ENCODE measurements at places on chromosomes 7 and 10.

DNA sequence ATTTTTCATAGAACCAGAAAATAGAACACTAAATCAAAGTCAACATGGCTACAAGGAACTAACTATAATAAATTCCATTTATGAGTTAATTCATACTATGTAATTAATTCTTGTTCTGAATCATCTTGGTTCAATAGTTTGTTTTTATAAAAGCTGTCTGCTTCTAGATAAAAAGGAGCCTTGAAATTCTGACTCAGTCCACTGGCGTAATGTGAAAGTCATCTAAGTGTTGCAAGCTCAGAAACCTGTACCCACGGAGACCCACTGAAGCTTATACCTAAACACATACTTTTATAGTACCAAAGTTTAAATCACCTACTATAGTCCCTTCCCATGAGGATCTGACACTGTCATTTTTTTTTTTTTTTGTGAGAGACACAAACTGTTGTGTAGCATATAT is 489.4 kb downstream of the SEMA3D start:
- DNase-seq, result no peak

GRCh38 chr7:149228831-149229471 is 10.5 kb upstream of the ZNF212 start:
- no peak for DNase-seq

DNA sequence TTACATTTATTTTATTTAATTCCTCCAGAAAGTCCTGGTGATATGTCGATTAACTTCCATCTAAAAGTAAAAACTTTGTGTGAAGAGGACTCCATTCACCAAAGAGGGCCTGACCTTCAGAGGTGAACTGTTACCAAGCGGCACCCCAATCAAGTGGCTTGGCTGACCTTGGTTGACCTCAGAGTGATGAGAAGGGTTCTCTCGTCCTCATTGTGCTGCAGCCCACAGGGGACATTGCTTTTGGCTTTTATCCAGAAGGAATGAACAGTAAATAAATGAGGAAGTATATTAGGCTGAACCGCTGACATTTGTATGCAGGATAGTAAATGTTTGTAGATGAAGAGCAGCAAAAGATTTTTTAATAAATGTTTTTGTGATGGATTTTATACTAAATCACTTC is 172.4 kb upstream of the MKI67 start:
- no peak for DNase-seq

DNA sequence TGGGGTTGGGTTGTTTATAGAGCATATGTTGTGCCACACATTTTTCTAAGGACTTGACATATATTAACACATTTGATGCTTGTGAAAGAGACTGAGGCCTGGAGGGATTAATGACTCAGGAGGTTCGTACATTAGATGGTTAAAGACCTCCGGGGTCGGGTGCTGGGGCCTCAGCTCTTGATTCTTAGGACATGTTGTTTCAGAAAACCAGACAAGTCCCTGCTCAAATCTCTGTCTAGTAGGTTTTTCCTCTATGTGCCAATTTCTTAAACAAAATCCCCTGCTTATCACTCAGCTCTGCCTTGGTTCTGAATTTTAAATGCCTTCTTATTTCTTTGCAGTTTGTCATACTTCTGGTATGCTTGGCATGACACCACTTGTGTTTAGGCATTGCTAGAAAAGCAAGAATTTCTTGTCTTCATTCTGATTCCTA is 5.8 kb downstream of the UPP1 start:
- DNase-seq, result no peak

- no peak for DNase-seq
These were observed 104.7 kb upstream of the RHEB start for GRCh38 chr7:151624246-151624928.

DNA sequence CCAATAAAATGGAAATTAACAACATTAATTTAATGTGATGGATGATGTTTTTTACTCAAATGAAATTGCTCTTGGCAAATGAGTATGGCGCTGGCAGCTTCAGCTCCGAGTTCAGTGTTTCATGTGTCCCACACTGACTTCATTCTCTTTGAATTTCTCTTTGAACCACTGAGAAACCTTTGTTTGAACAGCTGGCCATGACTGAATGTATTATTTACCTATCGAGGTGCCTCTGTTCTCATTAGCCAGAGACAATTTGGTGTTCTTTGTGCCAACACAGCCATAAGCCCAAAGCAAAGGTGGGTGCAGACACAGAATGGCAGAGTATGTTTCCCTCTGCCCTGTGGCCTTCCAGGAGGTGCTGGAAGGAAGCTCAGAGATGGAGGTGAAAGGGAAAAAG is 42.1 kb downstream of the TMEM178B start:
- no peak for DNase-seq

DNA sequence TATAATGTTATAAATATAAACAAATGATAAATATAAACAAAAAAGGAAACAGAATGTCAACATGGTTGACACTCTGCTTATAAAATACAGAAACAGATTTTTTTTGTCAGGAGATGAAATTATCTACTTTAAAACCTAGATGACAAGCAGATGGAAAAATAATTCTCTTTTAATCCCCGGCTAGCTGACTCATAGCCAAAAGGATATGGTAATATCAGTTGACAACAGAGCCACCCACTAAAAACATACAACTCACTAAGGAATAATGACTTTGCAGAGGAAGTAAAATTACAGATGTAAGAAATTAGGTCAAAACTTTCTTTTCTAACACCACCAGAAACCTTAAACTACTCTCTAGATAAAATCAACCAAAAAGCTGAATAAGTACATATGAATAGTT is 131.1 kb upstream of the ABCB5 start:
- no peak for DNase-seq

GRCh38 chr7:36119005-36119706 is 33.9 kb upstream of the EEPD1 start:
- no peak for DNase-seq

GRCh38 chr7:117560030-117560429 is 80.2 kb downstream of the CFTR start:
- DNase-seq, result no peak

DNA sequence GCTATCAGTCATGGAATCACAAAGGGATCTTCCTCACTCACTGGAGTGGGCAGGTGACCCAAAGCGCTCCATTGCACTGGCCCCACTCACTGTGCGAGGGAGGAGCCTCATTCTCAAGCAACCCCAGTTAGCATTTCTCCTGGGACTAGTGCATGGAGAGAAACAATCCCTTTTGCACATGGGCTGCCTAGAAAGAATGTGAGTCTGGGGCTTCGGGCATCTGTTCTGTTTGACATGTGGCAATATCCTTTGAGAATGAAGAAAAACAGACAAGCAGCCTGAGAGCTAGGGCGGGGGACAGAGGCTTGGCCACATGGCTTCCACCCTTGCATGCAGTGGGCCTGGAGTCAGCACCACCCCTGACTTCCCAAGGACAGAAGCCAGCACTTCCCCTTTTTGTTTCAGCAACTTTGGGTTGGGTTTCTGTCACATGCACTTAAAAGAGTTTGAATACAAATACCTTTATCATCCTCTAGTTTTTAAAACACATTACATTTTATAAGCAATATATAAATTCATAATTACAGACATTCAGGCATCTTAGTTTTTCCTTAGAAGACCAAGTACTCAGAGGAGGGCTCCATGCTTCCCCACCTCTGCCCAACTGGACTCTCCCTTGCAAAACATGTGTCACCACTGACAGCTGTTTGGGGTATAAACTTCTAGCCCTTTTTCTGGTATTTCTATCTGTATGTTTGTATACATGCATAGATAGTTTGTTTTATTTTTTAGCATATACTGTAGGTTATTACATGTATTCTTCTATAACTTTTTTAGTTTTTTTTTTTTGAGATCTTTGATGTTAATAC is 73.8 kb downstream of the RBM20 start:
- no peak for DNase-seq

DNA sequence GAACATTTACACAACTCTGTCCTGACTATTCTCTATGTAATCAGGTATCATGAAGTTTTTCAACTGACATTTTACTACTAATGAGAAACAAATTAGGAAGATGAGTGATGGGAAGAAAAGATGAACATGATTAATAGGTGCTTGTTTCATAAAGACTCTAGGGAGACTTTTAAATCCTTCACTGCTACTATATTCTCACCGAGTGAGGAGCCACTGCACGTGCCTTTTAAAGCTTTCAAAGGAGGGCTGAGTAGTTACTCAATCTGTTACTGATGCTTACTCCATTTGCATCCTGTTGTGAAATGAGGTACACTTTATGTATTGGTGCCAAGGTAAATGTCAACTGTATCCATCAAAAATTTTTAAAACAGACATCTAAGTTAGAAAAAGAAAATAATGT is 1.3 kb upstream of the COMMD3 start:
- no peak for DNase-seq

GRCh38 chr7:13797545-13797944 is 191.9 kb downstream of the ETV1 start:
- DNase-seq, result no peak

DNA sequence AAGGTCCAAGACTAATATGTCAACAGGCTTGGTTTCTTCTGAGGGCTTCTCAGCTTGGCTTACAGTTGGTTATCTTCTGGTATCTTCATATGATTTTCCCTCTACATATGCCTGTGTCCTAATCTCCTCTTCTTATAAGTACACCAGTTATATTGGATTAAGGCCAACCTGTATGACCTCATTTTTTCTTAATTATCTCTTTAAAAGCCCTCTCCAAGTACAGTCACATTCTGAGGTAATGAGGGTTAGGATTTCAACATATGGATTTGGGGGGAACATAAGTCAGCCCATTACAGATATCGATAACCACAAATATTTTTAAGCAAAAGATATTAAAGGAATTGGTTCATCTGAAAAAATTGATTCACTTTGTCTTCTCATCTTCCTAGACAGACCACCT is 49.2 kb downstream of the IQUB start:
- DNase-seq, result no peak
